Renal cortical epithelial cell (primary cell): ENCODE measurements at places on chromosomes 2 and 18. TPM values are rescaled to one million over a fixed set of nuclear protein-coding genes. Genes with fewer than 3 reads are reported as not detected.
A peak's percentile ranks its signal among the peaks of the same experiment; 100 is the strongest.

DNA sequence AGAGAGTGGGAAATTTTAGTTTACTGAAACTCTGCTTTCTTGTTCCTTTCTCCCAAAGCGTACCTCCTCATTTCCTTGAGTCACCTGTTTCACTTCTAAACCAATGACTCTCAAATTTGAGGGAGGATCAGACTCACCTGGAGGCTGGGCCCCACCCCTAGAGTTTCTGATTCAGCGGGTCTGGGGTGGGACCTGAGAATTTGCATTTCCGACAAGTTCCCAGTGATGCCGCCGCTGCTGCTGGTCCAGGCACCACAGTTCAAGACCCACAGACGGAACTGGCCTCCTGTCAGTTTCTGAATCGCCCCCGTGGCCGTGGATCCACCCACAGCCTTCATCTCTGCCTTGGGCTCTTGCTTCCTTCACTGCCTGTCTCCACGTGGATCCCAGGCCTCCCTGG lies 44.9 kb upstream of the PELI1 start:
- no peak for DNase-seq

DNA sequence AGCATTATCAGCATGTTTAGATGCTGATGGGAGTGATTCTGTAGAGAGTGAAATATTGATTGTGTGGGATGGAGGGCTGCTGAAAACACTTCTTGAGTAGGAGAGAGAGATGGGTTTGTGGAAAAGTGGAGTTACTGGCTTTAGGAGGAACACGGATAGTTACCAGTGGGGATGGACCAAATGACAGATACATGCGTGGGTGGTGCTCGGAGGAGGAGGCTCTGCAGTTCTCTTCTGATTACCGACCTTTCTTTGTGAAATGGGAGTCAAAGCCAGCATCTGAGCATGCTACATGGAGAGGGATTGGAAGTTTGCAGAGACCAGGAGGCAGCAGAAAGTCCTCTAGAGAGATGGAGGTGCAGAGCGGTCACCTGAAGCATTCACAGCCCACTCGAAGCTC lies 26.3 kb downstream of the RNF144A start:
- DNase-seq = no peak

Gene LYPD1
- 9.6 and 20.7 TPM in 2 replicates for total RNA-seq

- DNase-seq = no peak
These were observed 179.3 kb upstream of the HDAC4 start for GRCh38 chr2:239580199-239580527.

GRCh38 chr2:28750316-28751251 lies 1.0 kb upstream of the PPP1CB start:
- peak; percentile 89 for DNase-seq

DNA sequence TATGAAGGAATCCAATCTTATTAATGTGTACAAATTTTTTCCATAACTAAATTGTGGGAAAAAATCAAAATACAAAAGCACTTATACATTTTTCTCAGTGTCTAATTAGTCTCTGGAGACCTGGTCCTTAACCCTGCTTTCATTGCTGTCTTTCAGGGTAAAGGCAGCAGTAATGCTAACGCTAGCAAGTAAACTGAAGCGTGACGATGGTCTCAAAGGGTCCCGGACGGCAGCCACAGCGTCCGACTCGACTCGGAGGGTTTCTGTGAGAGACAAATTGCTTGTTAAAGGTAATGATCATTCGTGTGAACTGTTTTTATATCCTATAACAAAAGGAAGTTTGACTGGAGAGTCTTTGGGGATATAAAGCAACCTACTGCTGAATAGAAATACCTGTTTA lies 6.1 kb downstream of the UBE2F start:
- no peak for DNase-seq
